ENCODE measurements at places on chromosomes 4 and X.

GRCh38 chr4:76310683-76311082, 4.2 kb downstream of the STBD1 start:
- DNase-seq, result no peak

GRCh38 chr4:94208918-94209317, 1.3 kb downstream of the SMARCAD1 start:
- DNase-seq, result no peak

DNA sequence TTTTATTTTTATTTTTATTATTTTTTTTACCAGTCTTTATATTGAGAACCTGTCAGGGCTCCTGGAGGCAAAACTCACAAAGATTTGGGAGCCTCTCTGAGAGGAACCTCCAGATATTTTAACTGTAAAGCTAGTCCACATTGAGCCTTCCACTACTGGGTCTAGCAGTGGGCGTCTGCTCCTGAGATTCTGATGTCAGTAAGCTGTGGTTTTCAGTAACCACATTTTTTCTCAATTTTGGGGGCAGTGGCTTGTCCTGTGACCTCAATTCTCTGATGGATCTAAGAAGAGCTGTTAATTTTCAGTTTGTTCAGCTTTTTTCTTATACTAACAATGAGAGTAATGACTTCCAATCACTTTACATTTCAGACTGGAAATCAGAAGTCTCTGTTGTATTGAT, 23.6 kb upstream of the GPRASP1 start:
- no peak for DNase-seq

- no peak for DNase-seq
Measured at GRCh38 chr4:133474501-133474900, 325.4 kb downstream of the PCDH10 start.

GRCh38 chr4:54550395-54551171, 107.2 kb upstream of the KIT start:
- DNase-seq, result no peak

- no peak for DNase-seq
Measured at GRCh38 chr4:184022679-184023383, 117.7 kb downstream of the STOX2 start.

- no peak for DNase-seq
Measured at GRCh38 chr4:16710198-16710597, 188.2 kb downstream of the LDB2 start.

- no peak for DNase-seq
Measured at GRCh38 chr4:147965056-147965455, 233.2 kb downstream of the ARHGAP10 start.

GRCh38 chr4:182018691-182019090, 224.5 kb upstream of the TENM3 start:
- DNase-seq, result no peak

DNA sequence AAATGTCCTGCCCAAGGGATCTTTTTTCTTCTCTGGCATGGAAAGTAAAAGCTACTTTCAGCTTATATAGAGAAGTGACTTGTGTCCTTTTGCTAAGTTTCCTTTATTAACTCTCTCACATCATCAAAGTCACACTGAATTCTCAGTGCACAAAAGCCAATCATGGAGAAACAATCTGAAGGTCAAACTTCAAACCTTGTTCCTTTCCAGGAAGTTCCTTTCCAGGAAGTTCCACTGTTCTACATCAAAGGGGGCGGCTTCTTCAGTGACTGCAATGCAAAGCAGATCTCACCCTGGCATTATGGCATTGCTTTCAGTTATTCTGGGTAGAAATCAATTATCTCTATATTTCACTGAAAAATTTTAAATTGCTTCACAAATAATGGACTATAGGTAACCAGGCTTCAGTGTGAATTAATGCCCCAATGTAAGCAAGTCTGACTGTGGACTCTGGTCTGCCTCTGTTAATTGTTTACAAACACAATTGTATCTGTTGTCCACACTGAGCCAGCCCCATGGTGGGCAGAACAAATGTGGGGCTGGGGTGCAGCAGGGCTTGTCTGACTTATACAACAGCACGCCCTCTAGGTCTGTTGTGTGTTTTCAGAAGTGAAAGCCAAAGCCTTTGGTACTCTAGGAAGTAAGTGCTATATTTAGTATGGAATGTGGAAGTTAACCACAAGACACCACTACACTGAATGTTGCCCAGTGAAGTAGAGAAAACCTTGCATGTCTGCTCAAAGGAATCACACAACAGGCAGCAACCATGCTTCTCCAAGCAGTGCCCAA, 98.8 kb downstream of the CDS1 start:
- no peak for DNase-seq

- no peak for DNase-seq
Measured at GRCh38 chr4:64940698-64941097, 531.4 kb upstream of the TECRL start.

DNA sequence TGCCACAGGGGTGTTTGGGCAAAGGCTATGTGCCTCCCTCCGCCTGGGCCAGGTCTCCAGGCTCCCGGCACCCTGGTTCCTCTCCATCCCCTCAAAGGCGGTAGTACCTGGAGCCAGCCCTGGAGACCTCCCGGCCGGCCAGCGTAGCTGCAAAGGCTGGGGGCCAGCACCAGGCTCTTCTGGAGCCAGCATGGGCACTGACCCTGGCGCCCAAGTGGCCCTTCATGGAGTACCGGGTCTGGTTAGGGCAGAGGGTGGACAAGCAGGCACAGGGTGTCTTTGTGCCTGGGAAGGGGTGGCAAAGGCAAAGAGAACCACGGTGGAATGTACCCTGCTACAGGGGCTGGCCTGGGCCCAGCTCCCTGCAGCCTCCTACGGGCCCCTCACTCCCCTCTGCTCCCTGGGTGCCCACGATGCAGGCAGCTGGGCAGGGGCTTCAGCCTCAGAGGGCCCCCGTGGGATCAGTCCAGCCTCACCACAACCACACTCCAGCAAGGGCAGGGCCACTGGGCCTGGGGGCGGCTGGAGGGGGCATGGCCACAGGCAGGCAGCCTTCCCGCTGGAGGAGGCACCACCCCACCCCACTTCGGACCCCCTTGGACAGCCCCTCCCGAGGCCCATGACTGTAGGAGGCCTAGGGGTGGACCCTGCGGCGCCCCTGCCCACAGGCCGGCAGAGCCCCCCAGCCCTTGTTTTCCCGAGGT, 112.9 kb upstream of the NKX1-1 start:
- DNase-seq, result no peak

DNA sequence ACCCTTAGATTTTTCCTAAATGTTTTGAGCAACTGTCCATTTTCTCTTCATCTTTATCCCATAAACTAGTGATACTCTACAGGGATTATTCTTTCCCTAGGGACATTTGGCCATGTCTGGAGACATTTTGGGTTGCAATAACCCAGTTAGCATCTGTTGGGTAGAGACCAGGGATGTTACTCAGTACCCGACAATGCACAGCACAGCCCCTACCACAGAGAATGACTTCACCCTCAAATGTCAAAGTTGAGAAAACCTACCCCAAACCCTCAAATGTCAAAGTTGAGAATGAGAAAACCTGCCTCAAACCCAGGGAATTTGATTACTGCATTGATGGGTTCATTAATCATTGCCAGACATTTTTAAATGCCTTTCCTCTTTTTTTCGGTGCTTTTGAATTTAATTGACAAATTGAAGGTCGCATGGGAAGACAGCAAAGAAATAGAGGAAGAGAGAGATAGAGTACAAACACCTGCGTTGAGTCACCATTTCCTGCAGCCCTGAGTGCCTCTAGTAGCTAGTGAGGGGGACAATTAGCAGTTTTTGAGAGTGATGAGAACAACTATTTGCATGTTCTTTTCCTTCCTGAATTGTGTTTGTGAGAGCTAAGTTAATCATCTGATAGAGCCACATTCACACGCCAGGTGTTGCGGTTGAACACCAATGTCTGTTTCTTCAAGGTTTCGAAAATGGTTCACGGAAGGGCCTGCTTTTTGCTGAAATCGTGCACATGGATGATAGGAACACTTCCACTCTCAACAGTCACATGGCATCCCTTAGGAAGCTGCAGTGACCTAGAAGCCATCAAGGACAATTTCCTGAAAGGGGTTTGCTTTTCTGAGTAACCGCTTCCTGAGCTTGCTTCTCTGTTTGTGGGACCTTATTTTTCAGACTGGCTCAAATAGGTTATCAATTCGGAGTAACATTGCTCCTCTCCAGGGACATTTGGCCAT, 203.9 kb upstream of the VCX3A start:
- DNase-seq, result no peak

DNA sequence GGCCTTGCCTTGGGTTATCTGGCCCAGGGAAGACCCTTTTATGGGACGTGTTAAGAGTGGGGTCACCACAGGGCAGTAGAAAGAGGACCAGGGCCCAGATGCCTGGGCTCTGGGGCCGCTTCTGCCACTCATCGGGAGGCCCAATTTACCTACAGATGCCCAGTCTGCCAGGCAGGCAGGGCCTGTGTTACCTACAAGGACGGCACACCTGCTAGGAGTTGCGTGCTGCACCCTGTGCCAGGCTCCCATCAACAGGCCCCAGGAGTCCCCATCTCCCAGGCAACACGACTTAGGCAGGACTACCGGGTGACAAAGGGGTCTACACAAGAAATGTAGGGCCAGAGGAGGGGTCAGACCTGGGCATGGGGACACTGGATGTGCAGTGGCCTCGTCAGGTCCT, 34.6 kb downstream of the WDR1 start:
- DNase-seq, result no peak

GRCh38 chrX:74788545-74789086, 136.6 kb downstream of the NEXMIF start:
- no peak for DNase-seq

GRCh38 chr4:20305976-20306375, 54.3 kb downstream of the SLIT2 start:
- no peak for DNase-seq

DNA sequence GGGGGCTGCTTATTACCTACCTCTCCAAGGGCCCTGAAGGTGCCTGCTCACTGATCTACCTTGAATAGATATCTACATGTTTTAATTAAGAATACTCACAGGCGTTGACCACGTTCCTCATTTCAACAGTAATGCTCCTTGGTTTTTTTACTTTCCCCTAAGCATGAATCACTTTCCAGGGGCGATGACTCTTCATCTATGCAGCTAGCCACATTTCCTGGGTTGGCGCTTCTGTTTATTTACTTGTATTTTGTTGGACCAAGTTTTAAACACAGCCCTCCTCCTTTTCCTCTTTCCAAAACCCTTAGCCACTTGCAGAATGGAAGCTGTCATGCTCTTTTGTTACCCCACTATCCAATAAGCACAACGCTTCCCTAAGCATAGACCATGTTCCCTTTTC, 50.8 kb downstream of the CBLL2 start:
- DNase-seq, result no peak

- no peak for DNase-seq
Measured at GRCh38 chrX:40543661-40544328, 37.0 kb upstream of the ATP6AP2 start.

DNA sequence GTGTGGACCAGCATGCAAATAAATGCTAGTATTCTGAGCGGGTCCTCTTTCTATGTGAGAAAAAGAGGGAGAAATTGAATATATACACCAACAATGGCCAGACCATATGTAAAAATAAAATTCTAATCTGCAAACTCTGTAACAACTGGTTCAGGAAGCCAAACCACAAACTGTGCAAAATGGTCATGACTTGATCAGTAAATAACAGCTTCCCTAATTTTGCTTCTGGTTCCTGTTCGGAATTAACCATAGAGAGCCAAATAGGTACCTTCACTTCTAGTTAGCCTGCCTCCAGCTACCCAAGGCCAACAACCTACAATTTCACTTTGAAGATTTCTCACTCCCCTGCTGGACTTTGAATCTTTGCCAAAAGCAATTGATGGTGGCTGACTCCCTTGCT, 1313.2 kb downstream of the ADGRL3 start:
- DNase-seq, result no peak

- no peak for DNase-seq
Measured at GRCh38 chr4:119930546-119930945, 136.1 kb downstream of the MAD2L1 start.

- no peak for DNase-seq
Measured at GRCh38 chr4:172055498-172055897, 242.3 kb downstream of the GALNTL6 start.

GRCh38 chrX:14775416-14775815, 97.5 kb downstream of the FANCB start:
- DNase-seq, result no peak

GRCh38 chr4:173446416-173446815, 47.5 kb upstream of the SCRG1 start:
- DNase-seq, result no peak

DNA sequence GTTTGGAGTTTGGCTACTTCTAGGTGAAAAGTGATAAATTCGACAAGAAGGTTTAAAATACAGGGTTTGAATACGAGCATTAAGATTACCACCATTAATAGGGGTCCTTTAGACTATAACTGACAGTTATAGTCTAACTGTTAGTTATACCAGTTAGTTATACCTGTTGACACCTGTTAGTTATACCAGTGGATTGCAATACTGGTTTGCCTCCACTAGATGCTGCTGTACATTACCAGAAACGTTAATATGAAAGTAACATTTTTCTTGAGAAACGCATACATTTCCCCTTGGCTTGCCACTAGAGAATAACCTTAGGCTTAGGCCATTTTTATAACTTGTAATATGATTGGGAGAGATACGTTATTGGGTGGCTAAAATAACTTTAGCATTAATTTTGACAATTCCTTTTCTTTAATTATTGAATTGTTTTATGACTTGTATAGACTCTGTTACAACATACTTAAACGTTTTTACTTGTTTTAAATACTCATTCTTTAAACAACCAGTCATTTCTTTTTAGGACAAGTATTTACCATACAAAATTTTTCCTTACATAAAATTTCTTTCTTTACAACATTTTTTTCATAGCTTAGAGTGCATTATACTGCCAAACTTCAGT, 911.2 kb downstream of the FSTL5 start:
- DNase-seq, result no peak

- DNase-seq, result no peak
Measured at GRCh38 chr4:76276813-76277212, 25.3 kb downstream of the FAM47E start.

GRCh38 chr4:141140391-141141200, 7.3 kb upstream of the RNF150 start:
- no peak for DNase-seq

DNA sequence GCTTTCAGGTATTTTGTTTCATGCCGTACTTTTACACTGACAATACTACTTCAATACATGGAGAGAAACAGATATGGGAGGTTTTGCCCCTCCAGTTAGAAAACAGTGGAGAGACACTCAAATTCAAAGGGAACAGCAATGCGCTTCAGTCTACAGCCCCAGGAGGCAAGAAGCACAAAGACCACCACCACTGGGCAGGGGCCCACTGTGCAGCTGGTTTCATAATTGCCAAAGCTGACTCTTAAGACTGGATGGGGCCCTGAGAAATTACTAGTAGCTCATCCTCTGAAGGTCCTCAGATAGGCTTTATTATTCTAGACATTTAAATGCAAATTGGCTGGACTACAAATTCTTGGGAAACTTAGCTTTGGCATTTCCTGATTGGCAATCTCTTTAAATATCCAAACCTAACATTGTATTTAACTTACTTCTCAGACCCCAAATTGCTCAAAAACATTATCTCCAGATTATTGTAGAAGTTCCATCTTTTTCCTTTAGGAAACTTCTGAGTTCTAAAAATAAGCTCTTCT, 85.9 kb upstream of the GPR34 start:
- no peak for DNase-seq

GRCh38 chrX:65451663-65452062, 82.9 kb downstream of the LAS1L start:
- no peak for DNase-seq

GRCh38 chr4:8472689-8473197, 32.2 kb downstream of the TRMT44 start:
- DNase-seq, result no peak
